A549 (cell line): ENCODE measurements at places on chromosomes 7 and 10.
A peak's percentile ranks its signal among the peaks of the same experiment; 100 is the strongest.

DNA sequence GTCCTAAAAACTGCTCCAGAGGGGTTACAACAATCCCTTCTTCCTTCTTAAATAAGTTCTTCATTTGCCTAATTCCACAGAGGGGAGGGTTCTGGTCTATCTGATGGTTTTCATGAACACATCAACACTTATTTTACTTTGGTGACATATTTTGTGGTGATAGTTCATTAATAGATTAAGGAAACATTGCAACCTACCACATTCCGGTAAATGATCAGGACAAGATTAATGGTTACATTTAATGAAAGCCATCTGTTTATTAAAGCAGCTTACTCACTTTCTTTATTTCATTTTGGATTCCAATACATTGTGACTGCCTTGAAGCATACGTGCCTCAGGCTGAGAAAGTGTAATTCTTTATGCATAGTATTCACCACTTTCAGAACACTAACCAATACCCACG, 101.0 kb downstream of the SKIDA1 start:
- no peak for DNase-seq

GRCh38 chr10:58282615-58283014, 13.7 kb downstream of the CISD1 start:
- DNase-seq: no peak

DNA sequence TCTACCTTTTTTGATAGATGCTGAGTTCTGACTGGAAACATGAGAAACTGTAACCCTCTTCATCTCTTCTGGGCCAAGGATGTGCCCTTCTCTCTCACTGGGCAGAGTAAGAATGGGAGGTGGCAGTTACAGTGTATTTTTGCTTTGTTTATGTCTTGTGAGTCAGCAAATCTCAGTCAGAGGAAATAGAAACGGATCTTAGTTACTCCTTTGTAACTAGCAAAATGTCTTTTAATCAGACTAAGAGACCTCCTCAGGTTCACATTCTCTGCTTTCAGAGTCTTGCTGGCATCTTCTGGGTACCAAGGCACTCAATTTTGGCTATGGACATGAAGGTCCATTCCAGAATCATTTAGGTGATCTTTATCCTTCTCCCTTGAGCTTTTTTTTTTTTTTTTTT, 70.9 kb downstream of the HHEX start:
- no peak for DNase-seq

DNA sequence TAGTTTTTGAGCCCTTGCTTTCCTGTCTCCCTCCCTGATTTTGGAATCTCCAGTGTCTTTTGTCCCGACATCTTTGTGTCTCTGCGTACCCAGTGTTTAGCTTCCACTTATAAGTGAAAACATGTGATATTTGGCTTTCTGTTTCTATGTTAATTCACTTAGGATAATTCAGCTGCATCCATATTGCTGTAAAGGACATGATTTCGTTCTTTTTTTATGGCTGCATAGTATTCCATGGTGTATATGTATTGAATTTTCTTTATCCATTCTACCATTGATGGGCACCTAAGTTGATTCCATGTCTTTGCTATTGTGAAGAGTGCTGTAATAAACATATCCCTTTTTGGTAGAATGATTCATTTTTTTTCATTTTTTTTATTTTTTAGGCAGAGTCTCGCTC, 48.3 kb downstream of the ADK start:
- DNase-seq: no peak

DNA sequence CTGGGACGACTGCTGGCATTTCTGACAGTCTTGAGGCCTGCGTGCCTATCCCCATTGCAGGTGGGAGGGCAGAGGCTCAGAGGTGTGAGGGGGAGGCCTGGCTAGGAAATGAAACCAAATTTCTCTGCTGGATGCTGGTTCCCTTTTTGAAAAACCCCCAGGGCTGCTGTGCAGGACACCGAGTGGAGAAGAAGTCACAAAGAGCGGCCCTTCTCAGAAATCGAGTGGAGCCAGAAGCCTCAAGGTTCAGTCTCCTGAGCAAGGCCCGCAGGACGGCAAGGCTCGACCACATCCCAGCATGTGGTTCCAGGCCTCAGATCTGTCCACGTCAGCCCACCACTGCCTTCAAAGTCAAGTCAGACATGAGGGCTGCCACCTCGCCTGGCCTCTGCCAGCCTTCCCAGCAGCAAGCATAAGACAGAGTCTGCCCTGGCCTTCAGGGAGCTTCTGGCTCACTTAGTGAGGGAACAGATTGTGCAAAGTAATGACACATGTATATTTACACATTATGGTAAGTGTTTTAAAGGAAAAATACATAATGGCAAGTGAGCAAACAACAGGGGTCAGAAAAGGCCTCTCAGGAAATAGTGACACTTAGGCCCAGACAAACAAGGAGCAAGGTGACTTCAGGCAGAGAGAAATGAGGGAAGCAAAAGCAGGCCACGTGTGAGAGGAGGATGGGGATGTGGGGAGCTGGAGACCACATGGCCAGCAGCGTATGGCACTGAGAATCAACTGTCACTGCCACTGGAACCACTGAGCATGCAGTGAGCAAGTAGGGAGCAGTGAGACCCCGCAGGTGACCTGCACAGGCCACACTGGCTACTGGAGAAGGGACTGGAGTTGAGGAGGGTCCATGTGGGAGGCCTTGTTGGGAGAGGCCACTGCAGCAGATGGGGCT, 86.7 kb downstream of the ARHGAP22 start:
- no peak for DNase-seq

GRCh38 chr10:49123981-49124950, 8.9 kb upstream of the VSTM4 start:
- no peak for DNase-seq

DNA sequence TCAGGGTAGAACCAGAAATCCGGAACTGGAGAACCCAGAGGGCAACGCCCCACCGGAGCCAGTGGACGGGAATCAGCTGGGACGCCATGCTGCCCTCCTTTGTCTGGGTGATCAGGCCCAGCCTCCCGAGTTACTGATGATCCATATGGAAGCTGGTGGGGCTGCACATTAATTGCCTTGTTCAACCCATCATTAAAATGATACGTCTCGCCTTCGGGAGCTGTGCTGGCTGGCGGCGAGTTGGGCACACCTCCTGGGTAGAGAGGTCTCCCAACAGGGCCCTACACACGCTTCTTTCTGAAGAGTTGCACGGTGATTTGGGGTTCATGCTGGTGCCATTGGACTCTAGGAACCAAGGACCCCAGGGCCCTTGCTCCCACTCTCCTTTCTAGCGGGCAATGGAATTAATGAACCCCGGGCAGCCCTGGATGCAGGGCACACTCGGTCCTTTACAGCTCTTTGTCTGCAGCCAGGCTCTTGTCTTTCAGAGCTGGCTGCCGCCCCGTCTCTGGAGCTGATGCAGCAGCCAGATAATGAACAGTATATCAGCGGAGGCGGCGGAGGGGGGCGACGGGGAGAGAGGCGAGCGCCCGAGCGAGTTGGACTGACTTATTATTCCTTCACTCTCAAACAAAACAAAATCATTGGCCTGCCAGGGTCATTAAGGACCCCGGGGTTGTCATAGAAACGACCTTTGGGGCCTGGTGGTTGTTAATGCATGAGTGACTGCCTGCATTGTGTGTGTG, 412.2 kb upstream of the ZMIZ1 start:
- DNase-seq: no peak

GRCh38 chr10:110871298-110872084, at the start of gene PDCD4:
PDCD4 (plus strand) TSS chr10:110871928; CDS start chr10:110876028, 4,100 bp downstream.
- DNase-seq: peak; percentile 80

- no peak for DNase-seq
Observed at GRCh38 chr10:51642581-51642980, 56.8 kb downstream of the CSTF2T start.

DNA sequence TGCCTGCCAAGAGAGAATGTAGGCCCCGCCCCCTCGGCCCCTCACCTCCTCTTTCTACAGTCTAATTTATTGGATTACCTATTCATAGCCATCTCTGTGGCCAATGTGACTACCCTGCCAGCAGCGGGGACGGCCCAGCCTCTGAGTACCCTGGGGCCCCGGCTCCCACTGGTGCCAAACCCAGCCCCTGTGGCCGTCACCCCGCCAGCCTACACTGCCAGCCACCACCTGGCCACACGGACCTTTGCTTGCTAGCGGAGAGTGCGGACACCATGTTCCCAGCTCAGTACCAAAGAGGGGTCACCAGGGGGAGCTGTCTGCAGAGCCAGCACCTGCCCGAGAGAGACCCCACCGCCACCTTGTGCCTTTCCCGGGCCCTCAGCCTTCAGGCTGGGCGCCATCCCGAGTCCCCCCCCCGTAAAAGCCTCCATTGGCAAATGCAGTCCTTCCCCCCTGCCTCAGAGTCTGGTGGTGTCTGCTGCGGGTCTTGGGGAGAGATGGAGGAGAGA, 511.1 kb downstream of the ZNF37A start:
- DNase-seq: no peak

DNA sequence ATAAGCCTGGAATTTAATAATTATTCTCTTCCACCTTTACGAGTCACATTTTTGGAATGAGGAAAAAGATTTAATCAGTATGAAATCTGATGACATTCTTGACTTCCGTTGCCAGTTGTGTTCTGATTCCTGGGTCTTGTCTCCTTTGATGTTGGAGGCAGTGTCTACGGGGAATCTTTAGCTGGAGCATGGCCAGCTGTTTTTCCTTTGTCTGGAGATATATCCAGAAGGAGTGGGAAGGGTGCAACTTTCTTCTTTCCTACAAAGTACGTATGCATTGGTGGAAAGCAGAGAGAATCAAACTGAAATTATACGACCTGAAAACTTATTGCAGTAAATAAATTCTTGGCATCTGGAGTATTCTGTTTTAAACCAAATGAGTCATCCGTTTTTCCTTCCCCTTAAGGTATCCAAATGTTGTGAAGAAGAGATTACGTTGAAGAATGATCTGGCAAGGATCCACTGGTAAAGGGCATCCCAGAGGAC, 6.9 kb upstream of the GNG11 start:
- DNase-seq: peak; percentile 86

DNA sequence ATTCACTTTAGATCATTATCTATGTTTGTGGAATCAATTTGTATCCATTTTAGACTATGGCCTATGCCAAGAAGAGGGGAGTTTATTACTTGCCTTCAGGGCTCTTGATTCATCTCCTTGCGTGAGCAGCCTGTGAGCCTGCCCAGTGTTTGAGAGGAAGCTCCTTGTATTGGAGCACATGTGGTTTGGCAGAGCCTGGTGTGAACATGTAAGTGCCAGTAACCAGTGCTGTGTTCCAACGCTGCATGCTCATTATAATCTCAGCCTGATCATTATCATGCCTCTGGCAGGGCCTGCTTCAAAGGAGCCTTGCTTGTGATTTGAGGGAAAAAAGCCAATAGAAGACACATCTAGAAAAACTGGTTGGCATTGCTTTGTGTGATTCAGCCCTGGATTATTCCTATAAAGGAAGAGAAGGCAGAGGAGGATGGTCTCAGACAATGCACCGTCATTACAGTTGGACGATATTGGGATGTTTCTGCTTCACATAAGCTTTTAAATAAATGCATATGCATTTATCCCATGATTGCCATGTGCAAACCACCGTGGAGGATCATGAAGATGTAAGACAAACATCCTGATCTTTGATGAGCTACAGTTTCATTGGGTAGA, 203.4 kb upstream of the AHR start:
- DNase-seq: peak; percentile 33

DNA sequence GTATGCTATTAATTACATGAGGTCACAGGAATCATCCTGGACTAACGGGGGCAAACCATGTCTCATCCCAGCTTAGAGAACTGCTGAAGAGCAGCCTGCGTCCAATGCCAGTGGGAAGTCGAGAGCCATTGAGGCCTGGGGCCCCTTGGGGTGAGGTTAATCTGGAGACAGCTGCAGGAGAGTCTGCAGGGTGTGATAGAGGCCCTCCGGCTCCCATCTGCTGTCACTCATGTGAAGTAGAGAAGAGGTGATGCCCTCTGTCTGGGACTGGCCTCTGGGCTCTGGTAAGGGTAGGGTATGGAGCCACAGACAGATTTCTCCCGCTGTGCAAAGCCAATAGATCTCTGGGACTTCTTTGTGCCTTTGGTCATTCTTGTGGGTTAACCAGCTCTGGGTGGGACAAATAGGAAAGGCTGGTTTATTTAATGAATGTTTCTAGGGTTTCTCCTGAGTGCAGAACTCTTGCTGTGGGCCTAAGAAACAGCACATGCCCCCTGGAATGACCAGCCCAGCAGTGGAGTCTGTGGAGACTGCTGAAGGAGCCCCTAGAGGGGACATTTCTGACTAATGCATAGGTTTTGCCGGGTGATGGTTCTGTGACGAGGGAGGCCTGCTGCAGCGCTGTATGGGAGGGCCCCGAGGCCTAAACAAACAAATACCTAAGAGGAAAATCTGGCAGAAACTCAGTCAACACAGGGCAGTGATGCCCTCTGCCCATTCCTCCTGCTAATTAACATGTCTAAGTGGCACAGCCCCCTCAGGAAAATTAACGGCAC, 34.5 kb downstream of the CRHR2 start:
- no peak for DNase-seq

DNA sequence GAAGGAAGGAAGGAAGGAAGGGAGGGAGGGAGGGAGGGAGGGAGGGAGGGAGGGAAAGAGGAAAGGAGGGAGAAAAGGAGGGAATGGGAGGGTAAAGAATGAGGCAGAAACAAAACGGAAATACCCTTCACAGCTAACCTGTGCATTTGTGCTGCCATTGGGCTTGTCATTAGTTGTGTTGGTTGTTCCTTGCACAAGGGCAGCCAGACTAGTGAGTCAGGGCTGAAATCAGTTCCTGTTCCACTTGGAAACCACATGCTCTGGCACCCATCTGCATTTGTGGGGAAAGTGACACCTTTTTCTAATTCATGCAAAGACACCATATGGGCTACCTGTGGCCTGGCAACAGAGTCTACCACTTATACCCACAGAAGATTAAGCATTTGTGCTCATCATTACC, 1004.0 kb upstream of the C7orf33 start:
- DNase-seq: no peak

- DNase-seq: no peak
Observed at GRCh38 chr7:112819536-112819935, 29.3 kb upstream of the TMEM168 start.

DNA sequence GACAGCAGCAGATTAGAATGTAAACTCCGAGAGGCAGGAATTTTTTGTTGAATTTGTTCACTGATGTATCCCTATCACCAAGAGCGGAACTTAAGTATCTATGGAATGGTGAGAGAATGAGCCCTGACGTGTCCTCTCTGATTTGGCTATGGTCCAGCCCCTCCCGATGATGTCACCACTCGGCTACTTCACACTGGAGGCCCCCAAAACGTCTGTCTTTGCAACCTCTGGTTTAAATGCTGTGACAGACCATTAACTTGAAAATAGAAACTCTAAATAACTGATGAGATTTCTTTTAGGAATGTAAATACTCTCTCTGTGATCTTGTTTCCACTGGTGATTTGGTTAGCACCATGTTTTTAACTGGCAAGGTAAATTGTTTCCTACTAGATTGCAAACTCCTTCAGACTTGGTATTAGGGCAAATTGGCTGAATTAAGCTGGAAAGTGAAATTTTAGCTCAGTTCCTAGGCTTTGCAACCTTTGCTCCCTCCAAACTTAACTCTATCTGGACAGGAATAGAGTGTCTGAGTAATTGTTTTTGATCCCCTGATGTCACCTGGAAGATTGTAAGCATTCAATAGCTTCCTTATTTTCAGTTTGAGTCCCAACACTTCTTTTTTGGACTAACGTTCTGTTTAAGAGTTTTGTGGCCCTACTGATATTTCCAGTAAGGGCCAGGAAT, 19.1 kb downstream of the SLC16A12 start:
- DNase-seq: peak; percentile 27

- DNase-seq: no peak
Observed at GRCh38 chr10:93090619-93091018, 16.9 kb downstream of the CYP26A1 start.

- peak; percentile 14 for DNase-seq
Observed at GRCh38 chr7:12137283-12137682, 73.8 kb upstream of the TMEM106B start.

- no peak for DNase-seq
Observed at GRCh38 chr7:50069613-50070012, 23.4 kb downstream of the ZPBP start.
